ENCODE measurements at places on chromosomes 7 and 10. TPM values are rescaled to one million over a fixed set of nuclear protein-coding genes. Genes with fewer than 3 reads are reported as not detected.

The TMEM213 gene
- total RNA-seq, result not detected

The SFRP4 gene
- total RNA-seq, result not detected

The AKR1C8 gene
- total RNA-seq, result not detected

The LIPF gene
- total RNA-seq, result not detected

The AKR1C2 gene
- not detected for total RNA-seq

The JCAD gene
- total RNA-seq, result not detected

The ICA1 gene
- total RNA-seq, result 1.3 TPM

- peak; percentile 13 for DNase-seq
- H3K4me1 ChIP-seq, result no peaks in the 10 kb centered on the region
- H3K27ac ChIP-seq, result no peak overlapping the region
- no peaks in the 10 kb centered on the region for H3K36me3 ChIP-seq
- H3K27me3 ChIP-seq, result no peaks in the 10 kb centered on the region
- no peak overlapping the region for H3K4me3 ChIP-seq
These were observed 65.9 kb downstream of the CLIP2 start for GRCh38 chr7:74355091-74355490.

GRCh38 chr7:24227603-24228359 is 56.2 kb upstream of the NPY start:
- peaks cover 18% of the 10 kb centered on the region for H3K27me3 ChIP-seq
- H3K36me3 ChIP-seq, result no peaks in the 10 kb centered on the region
- H3K4me1 ChIP-seq, result peaks cover 16% of the 10 kb centered on the region
- DNase-seq, result peak; percentile 37
- H3K4me3 ChIP-seq, result no peak overlapping the region
- no peak overlapping the region for H3K27ac ChIP-seq

DNA sequence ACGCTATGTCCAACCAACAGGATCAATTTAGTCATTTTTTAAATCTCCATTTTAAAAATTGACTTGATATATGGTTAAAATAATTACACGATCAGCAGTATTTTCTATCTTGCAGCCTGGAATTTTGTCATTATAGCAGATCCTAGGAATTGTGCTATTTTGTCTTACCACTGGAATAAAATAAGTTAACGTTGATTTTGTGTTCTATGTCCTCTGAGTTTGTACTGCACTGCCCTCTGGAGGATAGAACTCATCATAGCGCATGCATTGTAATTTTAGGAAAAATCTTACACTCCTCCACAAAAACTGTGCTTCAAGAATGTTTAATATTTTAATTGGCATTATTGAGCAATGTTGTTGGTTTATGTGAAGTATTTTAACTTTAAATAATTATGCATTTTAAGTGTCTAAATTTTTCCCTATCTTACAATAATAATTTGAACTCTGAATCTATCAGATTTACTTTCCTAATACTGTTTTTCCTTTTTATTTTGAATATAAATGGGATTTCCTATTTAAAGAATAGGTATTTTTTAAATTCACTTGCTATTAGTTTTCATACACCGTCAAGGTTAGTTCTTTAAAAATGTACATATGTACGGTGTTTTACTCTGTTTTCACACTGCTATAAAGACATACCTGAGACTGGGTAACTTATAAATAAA is 220.1 kb downstream of the PPP1R3A start:
- H3K4me1 ChIP-seq, result no peaks in the 10 kb centered on the region
- H3K36me3 ChIP-seq, result no peaks in the 10 kb centered on the region
- H3K4me3 ChIP-seq, result no peak overlapping the region
- no peak overlapping the region for H3K27ac ChIP-seq

- peaks cover 6% of the 10 kb centered on the region for H3K4me1 ChIP-seq
- no peak overlapping the region for H3K27ac ChIP-seq
- peaks cover 6% of the 10 kb centered on the region for H3K27me3 ChIP-seq
- no peaks in the 10 kb centered on the region for H3K36me3 ChIP-seq
These were observed 13.4 kb upstream of the SMNDC1 start for GRCh38 chr10:110317866-110318850.

- peaks cover 2% of the 10 kb centered on the region for H3K36me3 ChIP-seq
- peak; percentile 10 for DNase-seq
- no peaks in the 10 kb centered on the region for H3K27me3 ChIP-seq
- H3K4me3 ChIP-seq, result no peak overlapping the region
- H3K27ac ChIP-seq, result no peak overlapping the region
These were observed 121.2 kb downstream of the FAM107B start for GRCh38 chr10:14653271-14654161.

DNA sequence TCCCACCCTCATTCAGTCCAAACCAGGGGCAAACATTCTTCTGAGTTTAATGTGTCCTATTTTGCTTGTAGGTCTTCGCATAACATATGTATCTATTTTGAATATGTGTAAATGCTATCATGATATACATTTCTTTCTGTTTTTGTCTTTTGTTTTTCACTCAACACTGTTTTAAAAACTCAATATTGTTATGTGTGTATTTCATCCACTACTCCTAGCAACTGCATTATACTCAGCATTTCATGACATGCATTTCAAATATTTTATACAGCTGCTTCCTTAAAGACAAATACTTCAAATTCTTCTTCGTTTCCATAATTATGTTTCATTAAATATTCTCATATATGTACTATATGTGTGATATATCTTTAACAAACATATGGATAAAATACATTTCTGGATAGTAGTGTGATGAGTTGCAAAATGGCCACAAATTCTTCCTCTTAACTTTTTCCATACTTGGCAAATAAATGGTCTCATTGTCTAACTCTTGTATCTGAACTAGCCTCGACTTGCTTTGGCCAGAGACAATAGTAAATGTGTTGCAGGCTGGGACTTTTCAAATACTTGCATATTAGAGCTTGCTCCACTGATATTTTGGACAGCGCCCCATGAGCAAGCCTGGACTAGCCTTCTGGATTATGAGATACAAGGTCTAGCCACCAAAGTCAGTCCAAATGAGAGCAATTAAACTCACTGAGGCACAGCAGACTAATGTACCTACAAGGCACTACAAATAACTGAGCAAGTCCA is 539.7 kb upstream of the KCND2 start:
- DNase-seq, result no peak
- no peak overlapping the region for H3K4me3 ChIP-seq
- no peak overlapping the region for H3K27ac ChIP-seq

DNA sequence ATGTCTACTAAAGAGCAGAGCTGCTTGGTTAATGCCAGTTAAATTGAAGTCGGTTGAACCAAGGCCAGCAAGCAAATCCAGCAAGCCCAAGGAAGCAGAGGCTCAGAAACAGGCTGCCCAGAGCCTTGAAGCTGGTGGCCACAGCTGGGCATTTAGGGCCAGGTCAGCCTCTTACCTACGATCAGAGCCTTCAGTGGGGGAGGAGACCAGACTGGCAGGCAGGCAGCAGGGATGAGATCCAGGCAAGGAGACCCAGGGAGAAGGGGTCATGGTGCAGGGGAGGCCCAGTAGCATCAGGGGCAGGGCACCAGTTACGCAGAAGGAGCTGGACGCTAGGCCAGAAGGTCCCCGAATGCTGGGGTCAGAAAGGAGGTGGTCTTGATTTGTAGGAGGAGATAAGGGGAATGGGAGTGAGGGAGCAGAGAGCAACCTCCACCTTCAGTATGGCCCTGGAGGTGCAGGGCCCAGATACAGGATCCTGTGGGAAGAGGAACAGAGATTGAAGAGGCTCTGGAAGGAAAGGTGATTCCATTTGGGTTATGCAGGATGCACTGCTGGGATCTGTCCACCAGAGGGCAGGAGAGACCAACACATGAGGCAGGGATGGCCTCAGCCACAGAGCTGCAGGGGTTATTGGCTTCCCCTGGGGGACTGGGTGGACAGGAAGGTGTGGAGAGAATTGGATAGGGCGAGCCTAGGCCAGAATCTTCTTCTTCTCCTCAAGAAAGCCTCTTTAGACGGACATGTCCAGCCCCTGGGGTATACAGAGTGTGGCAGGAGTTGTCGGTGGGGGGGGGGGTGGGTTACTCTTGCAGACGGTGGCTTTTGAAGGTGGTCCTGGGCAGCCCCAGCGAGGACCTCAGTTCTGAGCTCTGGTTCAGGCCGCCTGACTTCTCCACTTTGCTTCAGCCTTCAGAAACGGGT is 132.6 kb upstream of the PODXL start:
- H3K36me3 ChIP-seq, result no peaks in the 10 kb centered on the region
- H3K27me3 ChIP-seq, result peaks cover 32% of the 10 kb centered on the region
- no peak overlapping the region for H3K27ac ChIP-seq
- no peak overlapping the region for H3K4me3 ChIP-seq
- DNase-seq, result peak; percentile 70

DNA sequence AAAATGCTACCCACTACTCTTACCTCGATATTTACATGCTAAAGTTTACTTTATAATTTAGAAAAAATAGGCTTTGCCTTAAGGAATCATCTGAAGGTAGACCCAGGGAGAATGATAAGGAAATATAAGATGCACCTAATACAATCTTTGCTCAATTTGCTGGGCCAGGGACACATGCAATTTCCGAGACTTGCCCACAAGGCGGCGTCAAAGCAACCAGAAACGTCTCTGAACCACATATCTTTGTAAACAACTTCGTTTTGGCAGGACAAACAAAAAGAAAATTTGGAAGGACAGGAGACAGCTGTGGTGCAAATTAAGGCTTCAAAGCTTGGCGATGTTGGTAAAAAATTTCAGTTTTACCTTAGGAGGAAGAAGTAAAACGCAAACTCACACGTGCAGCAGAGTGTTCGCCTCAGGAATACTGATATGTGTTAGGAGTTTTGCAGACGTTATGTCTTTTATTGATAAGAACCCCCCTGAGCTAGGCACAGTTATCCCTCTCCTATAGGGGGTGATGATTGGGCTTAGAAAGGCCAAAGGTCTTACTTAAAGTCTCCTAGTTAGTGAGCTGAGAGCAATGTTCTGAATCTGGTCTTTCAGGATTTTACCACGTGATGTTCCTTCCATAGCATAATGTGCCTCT is 134.3 kb downstream of the PRKCQ start:
- peaks cover 37% of the 10 kb centered on the region for H3K4me1 ChIP-seq
- DNase-seq, result peak; percentile 80

GRCh38 chr10:132656283-132657126 is 118.9 kb downstream of the INPP5A start:
- no peaks in the 10 kb centered on the region for H3K27me3 ChIP-seq
- no peak overlapping the region for H3K4me3 ChIP-seq
- H3K36me3 ChIP-seq, result no peaks in the 10 kb centered on the region
- no peak for DNase-seq
- H3K27ac ChIP-seq, result no peak overlapping the region

DNA sequence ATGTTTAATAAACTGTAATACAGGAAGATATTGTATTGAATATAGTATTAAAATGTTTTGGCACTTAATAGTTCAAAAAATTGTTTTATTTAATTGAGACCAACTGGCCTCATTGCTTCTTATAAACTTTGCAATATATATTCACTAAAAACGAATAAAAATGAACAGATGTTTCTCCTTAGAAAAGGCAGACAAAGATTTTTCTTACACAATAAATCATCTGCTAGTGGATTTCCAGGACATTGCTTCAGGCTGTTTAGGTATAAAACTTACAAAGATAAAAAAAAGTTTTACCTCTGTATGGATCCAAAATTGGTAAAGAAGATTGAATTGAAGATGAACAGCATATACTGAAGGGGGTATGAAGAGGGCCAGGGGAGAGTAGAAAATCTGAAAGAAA is 143.6 kb downstream of the AGMO start:
- no peak overlapping the region for H3K4me3 ChIP-seq
- no peak for DNase-seq
- no peaks in the 10 kb centered on the region for H3K4me1 ChIP-seq
- no peak overlapping the region for H3K27ac ChIP-seq
- H3K27me3 ChIP-seq, result no peaks in the 10 kb centered on the region

DNA sequence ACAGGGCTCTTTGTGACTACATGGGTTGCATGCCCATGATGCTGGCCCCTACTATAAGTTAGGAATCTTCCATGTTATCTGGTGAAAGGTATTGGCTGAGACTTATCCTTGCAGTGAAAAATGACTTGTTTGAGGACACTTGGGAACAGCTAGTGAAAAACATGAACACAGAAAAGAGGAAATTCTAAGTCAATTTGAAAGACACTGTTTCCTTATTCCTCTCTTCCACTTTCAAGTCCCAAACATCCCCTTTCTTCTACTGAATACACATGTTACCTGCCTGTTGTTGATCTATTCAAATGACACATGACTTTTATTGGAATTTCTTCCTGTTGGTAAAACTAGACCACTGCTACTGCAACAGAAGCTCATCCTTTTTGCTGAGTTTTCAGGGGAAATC is 29.5 kb upstream of the PRKCQ start:
- H3K27ac ChIP-seq, result peak overlapping the region; percentile 55
- DNase-seq, result no peak
- peaks cover 75% of the 10 kb centered on the region for H3K4me1 ChIP-seq
- no peaks in the 10 kb centered on the region for H3K27me3 ChIP-seq

DNA sequence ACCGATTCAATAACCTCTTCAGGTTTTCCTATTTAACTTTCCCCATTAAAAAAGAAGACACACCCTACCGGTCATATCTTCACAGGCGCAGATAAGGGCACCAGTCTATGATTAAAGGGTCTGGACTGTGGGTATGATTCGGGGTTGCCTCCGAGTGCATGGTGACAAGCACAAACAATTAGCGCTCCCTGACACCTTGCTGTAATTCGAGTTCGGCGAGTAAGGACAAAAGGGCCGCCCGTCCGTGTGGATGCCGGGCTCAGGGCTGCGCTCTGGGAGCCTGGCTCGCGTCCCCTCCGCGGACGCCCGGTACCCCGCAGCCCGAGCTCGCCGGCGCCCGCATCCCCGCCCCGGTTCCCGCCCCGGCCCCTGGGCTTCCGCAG is 111.9 kb upstream of the RHEB start:
- peaks cover 29% of the 10 kb centered on the region for H3K4me1 ChIP-seq
- H3K27ac ChIP-seq, result peak overlapping the region; percentile 70
- H3K36me3 ChIP-seq, result no peaks in the 10 kb centered on the region
- DNase-seq, result peak; percentile 52
- no peaks in the 10 kb centered on the region for H3K27me3 ChIP-seq

- H3K4me3 ChIP-seq, result no peak overlapping the region
- H3K27me3 ChIP-seq, result no peaks in the 10 kb centered on the region
- H3K4me1 ChIP-seq, result no peaks in the 10 kb centered on the region
These were observed 31.6 kb downstream of the CDC14C start for GRCh38 chr7:48955916-48956315.

- no peaks in the 10 kb centered on the region for H3K36me3 ChIP-seq
- H3K27ac ChIP-seq, result no peak overlapping the region
- H3K27me3 ChIP-seq, result no peaks in the 10 kb centered on the region
- no peaks in the 10 kb centered on the region for H3K4me1 ChIP-seq
These were observed 68.5 kb upstream of the EEPD1 start for GRCh38 chr7:36084485-36085091.

GRCh38 chr7:31094271-31094670 is 42.2 kb downstream of the ADCYAP1R1 start:
- H3K4me3 ChIP-seq, result no peak overlapping the region
- no peak for DNase-seq
- H3K36me3 ChIP-seq, result no peaks in the 10 kb centered on the region
- peaks cover 10% of the 10 kb centered on the region for H3K27me3 ChIP-seq
- no peaks in the 10 kb centered on the region for H3K4me1 ChIP-seq

GRCh38 chr10:48604991-48605508 is at the start of gene ARHGAP22:
Gene ARHGAP22 (minus strand): TSS chr10:48605073. CDS start chr10:48604796, 277 bp downstream.
- H3K36me3 ChIP-seq, result no peaks in the 10 kb centered on the region
- no peak within 1 kb of the TSS for H3K4me3 ChIP-seq
- DNase-seq, result no peak
- H3K27ac ChIP-seq, result no peak within 1 kb of the TSS
- peaks cover 28% of the 10 kb centered on the region for H3K27me3 ChIP-seq
- peaks cover 2% of the 10 kb centered on the region for H3K4me1 ChIP-seq

- no peaks in the 10 kb centered on the region for H3K36me3 ChIP-seq
- no peak overlapping the region for H3K27ac ChIP-seq
- no peak overlapping the region for H3K4me3 ChIP-seq
- H3K4me1 ChIP-seq, result no peaks in the 10 kb centered on the region
These were observed 98.5 kb upstream of the GNAI1 start for GRCh38 chr7:80036107-80036506.
